ENCODE measurements at places on chromosomes 11 and 22.
A peak's percentile ranks its signal among the peaks of the same experiment; 100 is the strongest.

DNA sequence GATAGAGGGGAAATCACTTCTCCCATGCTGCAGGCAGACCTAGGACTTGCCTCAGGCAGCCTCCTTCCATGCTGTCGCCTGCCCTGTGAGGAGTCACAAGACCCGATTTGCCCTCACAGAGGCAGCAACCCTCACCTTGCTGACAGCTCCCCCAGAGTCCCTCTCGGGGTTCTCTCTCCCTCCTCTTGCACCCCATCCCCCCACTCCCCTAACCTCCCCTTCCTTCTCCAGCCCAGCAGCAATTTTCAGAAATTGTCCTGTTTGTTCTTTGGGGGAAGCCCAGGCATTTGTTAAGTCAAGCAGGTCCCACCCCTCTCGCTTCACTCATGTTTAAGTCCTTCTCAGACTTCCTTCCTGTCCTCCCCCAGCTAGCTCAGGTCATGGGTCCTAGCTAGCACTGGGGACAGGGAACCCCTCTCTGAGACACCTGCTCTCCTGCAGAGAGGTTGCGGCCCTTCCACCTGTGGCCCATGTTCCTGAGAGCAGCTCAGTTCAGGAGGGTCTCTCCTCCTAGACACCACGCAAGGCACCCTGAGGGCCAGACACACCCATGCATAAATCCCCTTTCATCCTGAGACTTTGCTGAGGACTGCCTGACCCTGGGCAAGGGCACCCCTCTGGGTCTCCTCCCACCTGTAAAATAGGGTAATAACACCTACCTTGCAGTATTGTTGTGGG lies 6.3 kb upstream of the FXYD2 start:
- no peak for DNase-seq

GRCh38 chr11:10606536-10607208 lies 38.2 kb upstream of the LYVE1 start:
- DNase-seq: no peak

DNA sequence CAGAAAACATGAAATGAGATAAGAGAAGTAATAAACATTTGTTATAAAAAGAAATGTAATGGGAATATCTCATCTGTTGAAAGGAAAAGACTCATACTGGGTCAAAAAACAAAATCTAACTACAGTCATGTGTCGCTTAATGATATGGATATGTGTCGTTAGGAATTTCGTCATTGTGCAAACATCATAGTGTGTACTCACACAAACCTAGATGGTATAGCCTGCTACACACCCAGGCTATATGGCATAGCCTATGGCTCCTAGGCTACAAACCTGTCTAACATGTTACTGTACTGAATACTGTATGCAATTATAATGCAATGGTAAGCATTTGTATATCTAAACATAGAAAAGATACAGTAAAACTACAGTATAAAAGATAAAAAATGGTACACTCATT lies 89.8 kb upstream of the ZC3H12C start:
- no peak for DNase-seq

GRCh38 chr22:40324468-40325305 lies 21.6 kb upstream of the ADSL start:
- no peak for DNase-seq

DNA sequence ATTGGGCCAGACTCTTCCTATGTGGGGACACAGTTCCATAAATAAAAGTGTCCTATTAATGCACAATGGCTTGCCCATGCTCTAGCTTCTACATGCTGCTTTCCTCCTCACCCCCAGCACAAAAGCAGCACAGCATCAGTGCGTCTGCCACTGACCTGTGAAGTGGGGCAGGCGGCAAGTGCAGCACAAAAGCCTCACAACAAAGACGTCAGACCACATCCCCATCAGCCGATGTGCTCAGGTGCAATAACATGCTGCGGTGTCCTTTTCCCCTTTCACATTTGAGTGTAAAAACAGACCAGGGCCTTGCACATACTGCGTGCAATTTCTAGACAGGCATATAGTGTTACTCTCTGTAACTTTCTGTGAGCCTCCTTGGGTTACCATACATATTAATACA lies 12.8 kb downstream of the DKK3 start:
- DNase-seq: no peak

- DNase-seq: peak; percentile 61
Observed at GRCh38 chr11:19879307-19880087, 166.9 kb downstream of the NAV2 start.

DNA sequence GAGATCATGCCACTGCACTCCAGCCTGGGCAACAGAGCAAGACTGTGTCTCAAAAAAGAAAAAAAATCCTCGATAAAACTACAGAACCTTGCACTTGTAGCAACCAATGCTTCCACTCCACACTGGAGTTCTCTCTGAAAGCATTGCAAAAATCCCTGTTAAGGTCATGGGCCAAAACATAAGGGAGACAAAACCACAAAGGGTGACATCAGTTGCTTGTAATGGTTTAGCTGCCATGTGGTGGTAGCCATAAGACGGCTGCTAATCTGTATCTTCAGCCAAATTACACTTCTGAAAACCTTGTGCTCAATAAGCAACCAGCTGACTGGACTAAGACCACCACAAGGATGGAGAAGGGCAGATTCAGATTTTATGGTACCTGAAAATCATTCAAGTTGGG lies 20.6 kb upstream of the TPH1 start:
- no peak for DNase-seq

- peak; percentile 50 for DNase-seq
Observed at GRCh38 chr11:122115524-122116379, at the start of gene BLID. Gene BLID, minus strand, starts transcription at chr11:122116215. Its CDS starts 293 bp downstream, at chr11:122115922.

- DNase-seq: no peak
Observed at GRCh38 chr11:116901211-116901610, 63.8 kb upstream of the APOA1 start.

DNA sequence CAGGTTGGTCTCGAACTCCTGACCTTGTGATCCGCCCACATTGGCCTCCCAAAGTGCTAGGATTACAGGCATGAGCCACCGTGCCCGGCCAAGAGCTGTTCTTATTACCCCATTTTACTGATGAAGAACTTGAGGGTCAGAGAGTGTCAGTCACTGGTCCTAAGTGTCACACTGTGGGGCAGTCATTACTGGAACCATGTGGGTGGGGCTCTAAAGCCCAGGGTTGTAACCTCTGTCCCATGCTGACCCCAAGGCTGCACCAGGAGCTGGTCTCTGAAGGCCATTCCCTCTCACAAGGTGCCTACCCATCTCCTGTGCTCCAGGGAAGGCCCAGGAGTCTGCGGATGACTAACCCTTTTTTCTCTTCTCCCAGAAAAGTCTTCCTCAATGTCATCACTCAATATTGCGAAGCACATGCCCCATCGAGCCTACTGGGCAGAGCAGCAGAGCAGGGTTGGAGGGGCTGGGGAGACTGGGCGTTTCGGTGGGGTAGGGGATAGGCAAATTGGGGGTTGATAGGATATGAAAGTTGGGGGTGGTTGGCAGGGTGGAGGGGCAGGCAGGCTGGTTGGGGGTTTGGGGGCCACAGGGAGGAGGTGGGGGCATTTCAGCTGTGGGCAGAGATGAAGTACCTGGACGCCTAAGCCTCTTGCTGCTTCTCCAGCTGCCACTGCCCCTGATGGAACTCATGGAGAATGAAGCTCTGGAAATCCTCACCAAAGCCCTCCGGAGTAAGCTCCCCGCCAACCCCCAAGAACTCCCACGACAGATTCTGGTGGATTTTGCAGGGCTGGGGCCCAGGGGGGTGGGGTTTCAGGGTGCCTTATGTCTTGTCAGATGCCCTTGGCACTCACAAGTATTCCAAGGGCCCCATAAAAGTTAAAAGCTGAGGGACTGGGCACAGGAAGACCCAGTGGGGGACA lies 2.0 kb upstream of the ESRRA start:
- no peak for DNase-seq

DNA sequence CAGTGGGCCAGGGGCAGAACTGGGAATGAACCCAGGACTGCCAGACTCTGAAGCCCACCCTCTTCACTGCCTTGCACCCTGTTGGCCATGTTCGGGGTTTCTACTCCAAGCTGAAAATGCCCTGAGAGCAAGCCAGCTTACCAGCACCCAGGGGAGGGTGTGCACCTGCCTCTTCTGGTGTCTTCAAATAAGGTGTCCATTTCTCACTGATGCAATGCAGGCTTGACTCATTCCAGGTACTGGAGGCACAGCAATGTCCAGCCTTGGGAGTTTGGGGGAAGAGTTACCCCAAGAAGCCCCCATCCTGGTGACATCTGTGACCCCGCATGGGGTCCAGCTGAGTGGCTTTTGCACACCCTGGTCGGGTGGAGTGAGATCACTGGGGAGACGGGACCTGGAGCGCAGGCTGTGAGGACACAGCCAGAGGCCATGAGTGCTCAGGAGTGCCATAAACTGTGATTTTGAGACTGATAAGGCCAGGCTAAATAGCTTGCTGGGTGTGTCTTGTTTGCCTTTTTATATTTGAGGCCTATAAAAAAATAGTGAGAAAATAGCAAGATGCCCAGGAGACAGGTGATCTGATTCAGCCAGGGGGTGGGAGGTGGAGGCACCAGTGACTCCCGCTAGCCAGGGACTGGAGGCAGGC lies 4.6 kb upstream of the CERK start:
- no peak for DNase-seq

- no peak for DNase-seq
Observed at GRCh38 chr11:9160166-9160565, 68.8 kb upstream of the SCUBE2 start.

DNA sequence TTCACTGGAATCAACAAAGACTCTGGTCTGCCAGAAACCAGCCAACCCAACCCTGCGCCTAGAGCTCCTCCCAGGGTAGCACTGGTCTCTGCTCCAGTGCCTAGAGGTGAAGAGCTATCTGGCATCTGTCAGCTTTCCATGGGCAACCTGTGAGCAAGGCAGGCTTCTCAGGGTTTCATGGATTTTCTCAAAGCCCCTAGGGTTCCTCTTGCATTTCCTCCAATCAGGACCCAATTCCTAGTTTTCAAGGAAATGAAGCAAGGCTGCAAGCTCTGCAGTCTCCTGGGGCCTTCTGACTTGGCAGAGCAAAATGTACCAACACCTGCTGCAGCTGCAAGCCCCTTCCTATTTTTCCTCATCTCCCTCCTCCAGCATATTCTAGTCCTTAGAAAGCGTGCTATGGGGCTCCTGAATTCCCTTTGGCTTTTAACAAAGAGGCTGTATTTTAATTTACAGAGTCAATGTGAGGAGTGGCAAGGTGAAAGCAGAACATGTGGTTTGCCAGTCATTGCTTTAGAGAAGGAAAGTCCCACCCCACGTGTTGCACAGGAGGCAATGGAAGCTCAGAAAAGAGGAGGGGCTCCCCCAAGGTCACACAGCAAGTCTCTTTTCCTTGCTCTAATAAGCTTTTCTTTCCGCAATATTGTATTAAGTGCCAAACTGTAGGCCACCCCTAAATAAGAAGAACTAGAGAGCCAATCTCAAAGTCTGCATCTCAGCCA lies 33.0 kb upstream of the RIC3 start:
- DNase-seq: peak; percentile 59

DNA sequence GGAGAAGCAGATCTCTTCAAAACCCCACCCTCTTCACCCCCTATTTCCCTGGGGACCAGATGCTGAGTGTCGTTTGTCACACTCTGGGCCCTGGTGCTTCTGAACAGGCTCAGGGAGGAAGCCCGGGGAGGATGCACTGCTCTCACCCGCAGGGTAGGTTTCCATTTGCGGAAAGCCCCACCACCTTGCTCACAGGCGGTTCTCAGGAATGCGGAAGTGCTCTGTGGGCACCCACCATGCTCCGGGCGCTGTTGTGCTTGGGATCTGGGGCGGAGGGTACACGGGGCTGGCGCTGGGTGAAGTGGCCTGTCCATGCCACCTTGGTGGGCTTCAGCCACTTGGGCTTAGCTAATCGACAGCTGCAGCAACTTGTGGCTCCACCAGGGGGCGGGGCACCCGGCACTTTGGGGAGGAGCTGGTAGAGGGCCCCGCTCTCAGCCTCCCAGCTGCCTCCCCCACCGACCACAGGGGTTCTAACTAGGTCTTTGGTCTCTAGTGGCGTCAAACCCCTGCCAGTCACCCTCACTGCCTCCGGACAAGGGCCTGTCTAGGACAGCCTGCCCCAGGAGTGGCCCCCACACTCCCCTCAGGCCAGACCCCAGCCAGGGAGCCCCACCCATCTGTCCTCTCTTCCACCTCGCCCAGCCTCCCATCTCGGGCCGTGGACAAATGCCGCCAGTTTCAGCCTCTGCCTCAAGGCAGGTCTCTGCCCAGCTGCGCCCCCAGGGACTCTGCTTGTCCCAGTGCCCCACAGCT lies 7.4 kb downstream of the NDUFV1 start:
- DNase-seq: no peak

DNA sequence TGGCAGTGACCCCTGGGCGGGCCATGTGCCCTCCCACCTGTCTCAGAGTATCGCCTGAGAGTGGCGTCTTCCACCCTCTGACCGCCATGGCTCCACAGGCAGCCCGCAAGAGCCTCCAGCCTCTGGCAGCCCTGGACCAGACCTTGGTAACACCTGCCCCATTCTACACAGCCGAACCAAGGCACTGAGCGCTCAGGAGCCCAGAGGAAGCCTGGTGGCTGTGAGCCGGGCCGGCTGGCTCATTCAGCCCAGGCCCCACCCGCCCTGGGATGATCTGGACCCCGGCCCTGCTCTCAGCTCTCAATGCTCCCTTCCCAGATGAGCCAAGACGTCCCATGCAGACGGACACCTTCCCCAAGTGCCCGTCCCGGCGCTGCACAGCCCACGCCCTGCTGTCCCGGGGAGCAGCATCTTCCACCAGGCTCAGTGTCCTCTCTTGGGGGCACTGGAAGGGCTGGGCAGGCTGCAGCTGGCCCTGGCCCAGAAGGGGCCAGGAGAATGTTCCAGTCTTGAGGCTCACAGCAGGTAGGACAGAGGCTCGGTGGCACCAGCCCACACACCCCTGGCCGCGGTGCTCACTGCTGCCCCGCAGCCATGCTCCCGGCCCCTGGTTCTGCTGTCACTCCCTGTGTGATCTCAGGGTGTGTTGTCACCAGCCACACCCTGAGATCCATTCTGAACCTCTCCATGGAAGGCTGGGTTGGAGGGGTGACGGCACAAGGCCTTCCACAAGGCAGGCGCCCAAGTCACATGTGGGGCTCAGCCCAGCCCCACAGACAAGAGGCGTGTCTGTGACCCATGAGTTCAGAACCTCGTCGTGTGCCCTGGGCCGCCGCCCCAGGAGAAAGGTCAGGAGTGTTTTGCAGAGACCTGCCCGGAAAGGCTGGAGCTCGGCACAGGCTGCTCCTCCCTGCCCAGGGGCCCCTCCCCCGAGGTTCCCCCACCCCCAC lies 24.2 kb upstream of the PPARA start:
- DNase-seq: no peak

DNA sequence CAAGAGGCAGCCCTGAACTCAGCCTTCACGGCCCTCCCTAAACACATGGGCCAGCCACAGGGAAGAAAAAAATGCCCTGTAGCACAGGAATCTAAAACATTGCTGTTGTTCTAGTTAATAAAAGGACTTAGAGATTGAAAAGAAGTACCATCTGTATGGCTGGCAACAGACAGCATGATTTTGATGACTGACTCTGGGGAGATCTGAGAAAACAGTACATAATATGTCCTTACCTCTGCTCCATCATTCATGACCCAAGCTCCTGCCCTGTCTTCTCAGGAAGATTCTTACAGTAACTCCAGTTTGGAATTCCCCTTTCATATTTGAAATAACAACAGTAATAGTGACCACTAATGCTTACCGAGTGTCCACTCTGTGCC lies 244.2 kb downstream of the ETS1 start:
- DNase-seq: no peak

DNA sequence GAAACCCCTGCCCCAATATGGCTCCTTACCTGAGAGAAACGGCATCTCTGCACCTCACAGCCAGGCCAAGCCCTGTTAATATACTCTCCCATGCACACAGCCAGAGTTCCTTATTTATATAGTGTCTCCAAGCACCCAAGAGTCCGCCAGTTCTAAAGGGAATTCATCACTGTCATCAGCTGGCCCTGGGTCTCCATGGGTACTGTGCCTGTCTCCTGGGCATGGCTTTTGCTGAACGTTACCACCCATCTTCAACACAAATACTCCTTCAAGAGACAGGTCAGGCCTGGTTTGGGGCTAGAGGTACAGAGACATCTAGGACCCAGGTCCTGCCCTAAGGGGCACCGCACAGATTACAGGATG lies 1.6 kb upstream of the ATG16L2 start:
- DNase-seq: no peak

Measured in Ammon's horn (tissue), 1 donor.